ENCODE measurements at places on chromosomes 2 and 18. TPM values are rescaled to one million over a fixed set of nuclear protein-coding genes. Genes with fewer than 3 reads are reported as not detected.

The NOL4 gene
- not detected for total RNA-seq

The REEP1 gene
- 0.29 TPM for total RNA-seq

The SEMA4C gene
- total RNA-seq, result 18.4 TPM

The ASPRV1 gene
- total RNA-seq, result 0.14 TPM

The FAHD2A gene
- 29.6 TPM for total RNA-seq

The RAB6C gene
- total RNA-seq, result not detected

The TNFRSF11A gene
- total RNA-seq, result 5.5 TPM
